ENCODE measurements at places on chromosomes 16 and 17.
A peak's percentile ranks its signal among the peaks of the same experiment; 100 is the strongest.

DNA sequence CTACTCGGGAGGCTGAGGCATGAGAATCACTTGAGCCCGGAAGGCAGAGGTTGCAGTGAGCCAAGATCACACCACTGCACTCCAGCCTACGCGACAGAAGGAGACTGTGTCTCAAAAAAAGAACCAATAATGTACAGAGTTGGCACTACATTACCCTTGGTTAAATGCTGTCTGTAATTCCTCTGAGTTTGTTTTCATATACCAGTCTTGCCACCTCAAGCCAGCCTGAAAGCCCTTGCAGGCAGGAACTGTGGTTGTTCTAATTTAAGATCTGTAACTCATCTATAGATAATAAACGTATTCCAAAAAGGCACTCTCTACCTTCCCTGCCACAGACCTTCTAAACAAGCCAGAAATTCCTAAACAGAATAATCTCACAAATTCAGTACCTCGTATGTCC lies 4.3 kb upstream of the KANSL1 start:
- DNase-seq, result no peak

GRCh38 chr17:9728005-9728404 lies 63.4 kb downstream of the DHRS7C start:
- DNase-seq, result no peak

- no peak for DNase-seq
Measured at GRCh38 chr16:65016754-65017153, 105.1 kb downstream of the CDH11 start.

DNA sequence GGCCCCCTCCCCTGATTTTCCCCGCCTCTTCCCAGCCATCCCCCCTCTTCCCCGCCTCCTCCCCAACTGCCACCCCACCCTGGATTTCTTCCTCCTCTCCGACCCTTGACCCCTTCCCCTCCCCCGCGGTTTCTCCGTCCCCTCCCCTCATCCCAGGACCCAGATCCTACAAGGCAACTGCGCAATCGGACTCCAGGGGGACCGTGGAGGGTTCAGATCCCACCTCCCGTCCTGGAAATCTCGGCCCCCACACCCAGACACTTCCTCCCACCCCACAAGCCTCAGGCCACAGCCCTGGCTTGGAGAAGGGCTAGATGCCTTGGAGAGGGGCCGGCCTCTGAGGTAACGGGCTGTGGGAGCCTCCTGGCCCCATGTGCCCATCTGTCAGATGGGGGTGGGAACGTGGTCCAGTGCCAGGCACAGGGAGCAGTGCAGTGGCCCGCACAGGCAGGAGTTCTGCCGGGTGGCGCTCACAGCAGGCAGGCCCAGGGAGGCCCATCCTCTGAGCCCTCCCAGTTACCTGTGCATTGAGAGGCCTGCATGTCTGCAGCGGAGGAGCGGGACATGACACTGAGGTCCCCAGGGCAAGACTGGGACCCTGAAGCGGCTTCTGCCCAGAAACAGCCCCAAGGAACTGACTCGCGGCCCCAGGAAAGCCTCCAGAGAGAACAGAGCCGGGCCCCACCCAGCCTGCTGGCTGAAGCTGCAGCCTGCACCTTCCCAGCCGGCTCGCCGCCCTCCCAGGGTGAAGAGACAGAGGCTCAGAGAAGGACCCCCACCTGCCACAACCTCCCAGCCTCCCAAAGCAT lies 16.7 kb downstream of the ZNF423 start:
- no peak for DNase-seq

- DNase-seq, result peak; percentile 59
Measured at GRCh38 chr16:22297871-22298733, 893 bp downstream of the POLR3E start.

GRCh38 chr17:60396412-60396811 lies 4.5 kb upstream of the USP32 start:
- no peak for DNase-seq

GRCh38 chr16:35011-35677 lies 18.3 kb downstream of the POLR3K start:
- no peak for DNase-seq

GRCh38 chr16:3165111-3165822 lies 22.7 kb upstream of the OR1F1 start:
- DNase-seq, result no peak

DNA sequence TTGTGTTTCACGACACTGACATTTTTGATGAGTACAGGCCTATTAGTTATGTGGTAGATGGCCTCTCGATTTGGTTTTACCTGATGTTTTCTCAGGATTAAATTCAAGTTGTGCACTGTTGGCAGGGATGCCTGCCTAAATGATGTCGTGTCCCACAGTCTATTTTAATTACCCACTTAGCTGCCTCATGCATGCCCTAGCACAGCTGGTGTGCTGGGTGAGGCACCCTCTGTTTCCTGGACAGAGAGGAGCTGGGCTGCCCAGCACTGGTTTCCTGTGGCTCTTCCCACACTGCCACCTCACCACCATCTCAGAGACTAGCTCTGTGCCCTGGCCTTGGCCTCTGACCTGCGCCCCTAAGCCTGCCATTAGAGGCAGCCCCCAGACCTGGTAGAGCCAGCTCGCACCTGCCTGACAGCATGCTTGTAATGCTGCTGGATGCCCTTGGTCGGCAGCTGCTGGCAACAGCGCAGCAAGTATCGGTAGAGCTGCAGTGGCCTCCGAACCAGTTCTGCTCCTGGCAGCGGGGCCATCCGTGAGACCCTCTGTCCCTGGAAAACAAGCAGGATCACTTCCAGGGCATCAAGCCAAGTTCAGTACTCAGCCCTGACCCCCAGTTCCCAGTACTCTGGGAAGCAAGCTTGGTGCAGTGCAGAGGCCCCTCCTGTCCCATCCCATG lies 10.9 kb downstream of the LYRM9 start:
- no peak for DNase-seq

GRCh38 chr17:8189711-8190477 lies at the start of gene BORCS6:
Gene BORCS6, minus strand, starts transcription at chr17:8190180. Its CDS starts 40 bp downstream, at chr17:8190140.
- DNase-seq, result peak; percentile 89
